ENCODE measurements at places on chromosomes 7 and 10. TPM values are rescaled to one million over a fixed set of nuclear protein-coding genes. Genes with fewer than 3 reads are reported as not detected.

Gene SEMA3E
- 4.9 TPM for total RNA-seq

DNA sequence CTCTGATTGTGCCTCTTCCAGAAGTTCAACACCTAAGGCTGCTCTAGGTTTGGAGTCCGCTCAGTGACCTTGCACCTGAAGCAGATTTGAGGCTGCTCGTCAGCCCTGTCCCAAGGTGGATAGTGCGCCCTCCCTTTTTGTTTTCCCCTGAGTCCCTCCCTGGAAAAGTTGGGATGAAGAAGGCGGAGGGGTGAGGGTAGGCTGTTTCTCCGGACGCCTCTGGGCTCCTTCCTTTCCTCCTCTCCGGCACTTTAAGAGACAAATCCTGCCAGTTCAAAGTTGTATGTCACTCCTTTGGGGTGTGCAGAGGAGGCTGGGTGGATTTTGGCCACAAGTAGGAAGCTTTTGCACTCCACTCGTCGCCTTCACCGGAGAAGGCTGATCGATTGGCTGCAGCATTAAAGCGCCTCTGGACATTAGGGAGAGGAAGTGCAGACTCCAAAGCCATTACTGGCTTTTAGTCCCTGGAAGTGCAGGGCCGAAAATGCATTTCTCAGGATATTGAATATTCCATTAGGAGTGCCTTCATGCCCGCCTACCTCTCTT, 81.9 kb upstream of the PRKG1 start:
- peak overlapping the region; percentile 92 for H3K27ac ChIP-seq
- H3K4me1 ChIP-seq, result peaks cover 23% of the 10 kb centered on the region

Gene PDIA4
- total RNA-seq, result 90.6 TPM

Gene SCIN
- 24.7 TPM for total RNA-seq

- H3K4me3 ChIP-seq, result no peak overlapping the region
- peaks cover 43% of the 10 kb centered on the region for H3K27me3 ChIP-seq
- no peak overlapping the region for H3K27ac ChIP-seq
- DNase-seq, result peak; percentile 34
These were observed 1.8 kb upstream of the DLX6 start for GRCh38 chr7:97003262-97004246.

- H3K36me3 ChIP-seq, result peaks cover 3% of the 10 kb centered on the region
- no peak overlapping the region for H3K27ac ChIP-seq
- H3K4me3 ChIP-seq, result no peak overlapping the region
- peaks cover 14% of the 10 kb centered on the region for H3K4me1 ChIP-seq
- DNase-seq, result no peak
- no peaks in the 10 kb centered on the region for H3K27me3 ChIP-seq
These were observed 15.6 kb upstream of the PLEKHS1 start for GRCh38 chr10:113735913-113736312.

GRCh38 chr10:13908475-13908874, 321.7 kb downstream of the PRPF18 start:
- no peak for DNase-seq
- no peak overlapping the region for H3K4me3 ChIP-seq
- no peaks in the 10 kb centered on the region for H3K27me3 ChIP-seq
- peaks cover 3% of the 10 kb centered on the region for H3K36me3 ChIP-seq
- H3K4me1 ChIP-seq, result peaks cover 5% of the 10 kb centered on the region

Gene CYP2E1
- 1.1 TPM for total RNA-seq

Gene MOGAT3
- total RNA-seq, result not detected

- no peaks in the 10 kb centered on the region for H3K36me3 ChIP-seq
- H3K4me3 ChIP-seq, result no peak overlapping the region
- no peak for DNase-seq
- no peaks in the 10 kb centered on the region for H3K27me3 ChIP-seq
- no peaks in the 10 kb centered on the region for H3K4me1 ChIP-seq
These were observed 20.5 kb downstream of the PON3 start for GRCh38 chr7:95375591-95376257.

DNA sequence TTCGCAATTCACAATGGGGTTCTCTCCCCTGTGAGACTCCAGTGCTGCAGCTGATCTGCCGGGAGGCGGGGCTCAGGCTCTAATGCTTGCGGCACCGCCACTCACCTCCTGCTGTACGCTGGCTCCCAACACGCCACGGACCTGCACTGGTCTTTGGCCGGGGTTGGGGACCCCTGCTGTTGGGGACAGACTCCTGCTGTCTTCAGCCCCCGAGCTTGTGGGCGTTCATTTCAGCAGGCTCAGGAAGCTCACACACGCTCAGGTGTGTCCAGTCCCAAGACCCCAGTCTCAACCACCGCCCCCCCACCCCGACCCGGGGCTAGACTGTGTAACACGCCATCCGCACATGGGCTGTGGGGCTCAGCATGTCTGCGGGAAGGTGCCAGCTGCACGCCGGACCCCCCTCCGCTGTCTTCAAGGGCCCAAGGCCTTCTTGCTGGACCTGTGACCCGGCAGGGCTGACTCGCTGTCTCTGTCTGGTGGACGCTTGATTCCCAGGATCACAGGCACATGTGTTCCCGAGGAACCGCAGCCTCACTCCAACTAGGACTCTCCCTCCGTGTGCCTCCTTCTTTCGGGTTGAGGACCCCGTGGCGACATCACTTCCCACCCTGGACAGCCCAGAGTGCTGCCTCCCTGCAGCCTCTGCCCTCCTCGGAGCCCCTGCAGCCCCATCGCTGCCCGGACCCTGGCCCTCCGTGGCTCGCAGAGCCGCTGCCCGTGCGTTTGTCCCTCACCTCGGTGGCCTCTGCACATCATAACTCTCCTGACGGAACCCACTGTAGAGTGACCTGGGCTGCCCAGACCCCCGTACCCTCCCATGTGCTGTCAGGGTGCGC, 106.4 kb downstream of the DNAJB6 start:
- H3K36me3 ChIP-seq, result no peaks in the 10 kb centered on the region
- no peaks in the 10 kb centered on the region for H3K27me3 ChIP-seq
- DNase-seq, result no peak
- no peak overlapping the region for H3K27ac ChIP-seq
- H3K4me1 ChIP-seq, result no peaks in the 10 kb centered on the region

DNA sequence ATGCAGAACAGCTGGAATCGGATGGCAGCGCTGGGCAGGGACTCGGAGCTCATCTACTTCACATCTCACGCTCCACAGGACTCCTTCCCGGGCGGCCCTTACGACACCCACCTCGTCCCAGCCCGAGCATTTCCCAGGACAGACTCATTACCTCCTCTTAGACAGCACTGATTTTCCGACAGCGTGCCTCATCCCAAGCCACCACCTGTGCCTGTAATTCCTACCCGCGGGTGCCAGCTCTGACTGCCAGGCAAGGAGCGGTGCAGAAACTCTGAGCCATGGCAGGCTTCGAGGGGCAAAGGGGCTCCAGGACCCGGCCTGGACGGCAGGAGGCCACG, 25.6 kb downstream of the GPER1 start:
- H3K4me3 ChIP-seq, result no peak overlapping the region
- H3K4me1 ChIP-seq, result no peaks in the 10 kb centered on the region
- H3K36me3 ChIP-seq, result peaks cover 1% of the 10 kb centered on the region
- H3K27ac ChIP-seq, result no peak overlapping the region

GRCh38 chr7:151767557-151767956, 109.4 kb downstream of the PRKAG2 start:
- no peaks in the 10 kb centered on the region for H3K36me3 ChIP-seq
- no peaks in the 10 kb centered on the region for H3K27me3 ChIP-seq
- H3K4me3 ChIP-seq, result no peak overlapping the region
- H3K4me1 ChIP-seq, result no peaks in the 10 kb centered on the region
- no peak for DNase-seq

DNA sequence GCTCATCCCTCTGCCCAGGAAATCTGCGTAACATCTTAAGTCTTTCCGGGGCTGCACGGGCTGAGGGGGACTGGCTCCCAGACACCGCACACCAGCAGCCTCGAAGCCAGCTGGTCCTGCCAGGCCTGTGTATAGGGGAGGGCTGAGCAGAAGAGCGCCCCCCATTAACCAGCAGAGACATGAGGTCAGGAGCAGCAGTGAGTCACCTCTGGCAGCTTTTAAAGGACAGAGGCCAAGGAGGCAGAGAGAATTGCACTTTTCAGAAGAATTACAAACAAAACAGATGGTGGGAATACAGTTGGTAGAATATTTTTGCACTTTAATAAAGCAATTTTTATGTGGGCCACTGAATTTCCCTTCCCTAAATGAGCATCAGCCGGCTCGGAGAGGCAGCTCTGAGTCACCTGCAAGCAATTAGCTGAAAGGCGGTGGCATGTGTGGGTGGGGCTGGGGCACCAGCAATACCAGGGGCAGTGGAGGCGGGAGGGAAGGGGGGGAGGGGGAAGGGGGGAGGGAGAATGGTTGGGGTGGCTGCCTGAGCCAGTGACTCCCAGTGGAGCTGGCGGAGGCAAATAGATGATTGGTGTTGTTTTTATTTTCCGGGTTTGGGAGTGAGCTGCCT, 39.1 kb downstream of the GOLGA7B start:
- H3K36me3 ChIP-seq, result no peaks in the 10 kb centered on the region
- DNase-seq, result peak; percentile 11

Gene CHST12
- total RNA-seq, result 30.9 TPM

Gene TAF6
- 51.5 TPM for total RNA-seq

DNA sequence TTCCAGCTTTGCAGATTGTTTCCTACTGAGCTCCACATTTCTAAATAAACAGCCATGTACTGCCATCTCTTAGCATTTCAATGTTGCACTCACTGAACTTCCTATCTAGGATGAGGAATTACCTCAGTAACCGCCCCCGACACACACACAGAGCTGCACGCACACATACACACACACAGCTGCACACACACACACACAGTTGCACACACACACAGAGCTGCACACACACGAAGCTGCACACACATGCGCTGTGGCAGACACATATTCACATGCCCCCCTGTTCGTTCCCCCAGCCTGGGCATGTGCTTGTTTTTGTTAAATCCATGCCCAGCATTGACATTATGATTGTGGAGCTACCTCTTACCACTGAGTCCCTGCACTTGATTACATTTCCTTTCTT, 39.6 kb upstream of the CNPY1 start:
- H3K36me3 ChIP-seq, result no peaks in the 10 kb centered on the region
- no peaks in the 10 kb centered on the region for H3K4me1 ChIP-seq
- no peak overlapping the region for H3K4me3 ChIP-seq
- DNase-seq, result no peak
- peaks cover 14% of the 10 kb centered on the region for H3K27me3 ChIP-seq
- no peak overlapping the region for H3K27ac ChIP-seq

- no peak overlapping the region for H3K27ac ChIP-seq
- H3K36me3 ChIP-seq, result no peaks in the 10 kb centered on the region
- no peak for DNase-seq
- H3K4me3 ChIP-seq, result no peak overlapping the region
These were observed 18.4 kb downstream of the NOLC1 start for GRCh38 chr10:102170602-102171001.

DNA sequence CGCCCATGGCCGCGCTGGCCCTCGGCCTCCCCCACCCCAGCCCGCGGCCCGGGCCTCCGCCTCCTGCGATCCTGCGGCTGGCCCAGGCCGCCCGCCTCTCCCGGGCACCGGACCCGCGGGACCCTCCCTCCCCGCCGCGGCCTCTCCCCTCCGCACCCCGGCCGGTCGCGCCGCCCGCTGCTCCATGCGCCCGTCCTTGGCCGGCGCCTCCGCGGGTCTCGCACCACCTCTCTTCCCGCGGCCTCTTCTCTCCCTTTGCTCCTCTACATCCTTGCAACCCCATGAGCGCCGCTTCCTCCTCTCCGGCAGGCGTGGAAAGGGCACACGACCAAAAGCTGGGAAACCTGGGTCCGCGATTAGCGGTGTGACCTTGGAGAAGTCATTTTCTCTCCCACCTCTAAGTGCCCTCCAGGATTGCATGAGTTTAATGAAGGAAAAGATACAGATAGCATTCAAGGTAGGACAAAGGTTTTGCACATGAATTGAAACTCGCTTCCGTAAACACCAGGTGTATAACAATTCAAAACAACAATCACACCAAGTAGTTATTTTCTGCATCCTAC, 448 bp upstream of the SRPK2 start:
- no peaks in the 10 kb centered on the region for H3K27me3 ChIP-seq
- H3K27ac ChIP-seq, result no peak overlapping the region
- peak overlapping the region; percentile 74 for H3K4me3 ChIP-seq
- peaks cover 5% of the 10 kb centered on the region for H3K4me1 ChIP-seq
- peak; percentile 72 for DNase-seq

GRCh38 chr10:77027576-77027975, 610.0 kb downstream of the KCNMA1 start:
- H3K27me3 ChIP-seq, result no peaks in the 10 kb centered on the region
- peaks cover 52% of the 10 kb centered on the region for H3K4me1 ChIP-seq
- no peaks in the 10 kb centered on the region for H3K36me3 ChIP-seq
- no peak overlapping the region for H3K27ac ChIP-seq
- DNase-seq, result no peak

Gene GNAT3
- total RNA-seq, result not detected

Gene FAM25G
- not detected for total RNA-seq

Gene ABCA13
- total RNA-seq, result 5.1 TPM

Gene BLNK
- total RNA-seq, result 7.8 TPM

DNA sequence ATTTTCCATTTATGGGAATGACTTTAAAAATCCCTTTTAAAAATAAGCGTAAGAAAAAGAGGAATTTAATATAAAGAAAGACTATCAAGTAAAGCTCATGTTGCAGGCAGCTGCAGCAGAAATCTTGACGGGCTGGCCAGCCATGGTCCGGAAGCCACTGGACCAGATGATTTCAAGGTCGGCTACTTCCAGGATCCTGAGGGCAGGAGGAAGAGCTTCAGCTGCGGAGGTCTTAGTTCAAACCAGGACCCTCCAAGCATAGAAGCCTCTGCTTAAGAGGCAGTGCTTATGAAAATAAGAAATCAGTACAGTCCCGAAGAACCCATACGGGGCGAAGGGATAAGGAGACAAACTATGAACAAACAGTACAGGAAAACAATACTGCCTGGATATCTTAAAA, 220.2 kb upstream of the CELF2 start:
- H3K4me1 ChIP-seq, result peaks cover 2% of the 10 kb centered on the region
- H3K4me3 ChIP-seq, result no peak overlapping the region
- peak; percentile 30 for DNase-seq

Gene LAMTOR4
- 63.4 TPM for total RNA-seq

DNA sequence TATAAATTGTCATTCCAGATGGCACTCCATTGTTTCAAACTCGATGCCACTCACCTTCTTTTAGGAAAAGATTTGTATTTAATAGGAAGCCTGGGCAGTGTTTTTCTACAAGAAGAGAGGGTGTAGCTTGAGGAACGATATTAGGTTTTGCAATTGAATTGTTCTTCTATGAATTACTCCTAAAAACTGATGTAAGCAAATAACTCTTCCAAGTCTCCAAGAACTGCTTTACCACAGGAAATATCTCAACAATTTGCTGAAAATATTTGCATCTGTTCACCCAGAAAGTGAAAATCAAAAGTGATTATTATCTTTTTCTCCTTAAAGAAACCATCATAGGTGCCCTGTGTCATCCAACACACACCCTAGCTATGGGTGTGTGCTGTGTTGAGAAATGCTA, 261.3 kb upstream of the MEOX2 start:
- no peak for DNase-seq
- no peaks in the 10 kb centered on the region for H3K4me1 ChIP-seq
- H3K4me3 ChIP-seq, result no peak overlapping the region
- H3K27ac ChIP-seq, result no peak overlapping the region

DNA sequence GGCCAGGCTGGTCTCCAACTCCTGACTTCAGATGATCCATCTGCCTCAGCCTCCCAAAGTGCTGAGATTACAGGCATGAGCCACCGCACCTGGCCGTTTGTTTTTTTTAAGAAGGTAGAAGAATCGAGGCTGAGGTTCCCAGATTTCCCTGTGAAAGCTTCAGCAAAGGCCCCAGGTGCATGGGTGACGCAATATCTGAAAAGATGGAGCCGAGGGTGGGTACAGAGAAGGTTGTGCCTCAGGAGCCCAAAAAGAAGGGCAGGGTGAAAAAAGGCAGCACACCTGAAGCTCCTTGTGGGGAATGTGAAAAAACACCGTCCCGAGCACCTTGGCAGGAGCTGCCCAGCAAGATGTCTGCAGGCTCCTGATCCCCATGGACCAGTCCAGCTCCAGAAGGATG, 35.8 kb upstream of the NRF1 start:
- no peaks in the 10 kb centered on the region for H3K36me3 ChIP-seq
- H3K27me3 ChIP-seq, result no peaks in the 10 kb centered on the region
- no peak overlapping the region for H3K27ac ChIP-seq
- H3K4me1 ChIP-seq, result no peaks in the 10 kb centered on the region
- no peak overlapping the region for H3K4me3 ChIP-seq
